ENCODE measurements at places on chromosomes 2 and 18.
A peak's percentile ranks its signal among the peaks of the same experiment; 100 is the strongest.

DNA sequence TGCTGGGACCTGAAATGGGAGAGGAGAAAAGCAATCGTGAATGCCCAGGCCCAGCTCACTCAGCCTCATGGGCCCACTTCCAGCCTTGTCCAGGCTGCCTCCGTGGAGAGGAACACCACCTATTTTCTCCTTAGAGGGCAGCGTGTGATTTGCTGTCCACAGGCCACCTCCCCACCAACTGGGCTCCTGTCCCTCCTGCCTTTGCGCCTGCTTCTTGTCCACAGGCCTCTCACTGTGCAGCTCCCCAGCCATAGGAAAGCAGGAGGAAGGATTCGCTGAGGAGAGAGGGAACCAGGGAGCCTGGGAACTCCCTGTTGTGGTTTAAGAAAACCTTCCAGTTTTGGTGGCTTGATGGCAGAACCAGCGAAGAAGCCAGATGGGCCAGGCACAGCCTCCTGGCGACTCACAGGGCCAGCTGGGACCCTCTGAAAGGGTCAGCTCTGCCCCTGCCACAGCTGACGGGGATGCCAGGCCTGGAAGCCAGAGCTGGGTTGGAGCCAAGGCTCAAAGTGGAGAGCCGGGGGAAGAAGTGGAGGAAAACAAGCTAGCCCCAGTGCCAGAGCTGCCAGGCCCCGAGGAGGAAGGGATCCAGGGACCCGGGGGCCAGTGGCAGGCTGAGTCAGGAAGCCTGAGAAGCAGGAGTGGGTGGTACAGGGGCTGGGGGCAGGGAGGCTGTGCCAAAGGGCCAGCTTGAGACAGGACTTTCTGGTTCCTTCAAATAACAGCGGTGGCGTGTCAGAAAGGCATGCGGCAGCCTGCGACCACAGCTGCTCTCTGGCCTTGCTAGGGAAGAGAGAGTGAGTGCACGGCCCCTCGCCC, 9.9 kb downstream of the TMBIM1 start:
- peak; percentile 75 for DNase-seq

DNA sequence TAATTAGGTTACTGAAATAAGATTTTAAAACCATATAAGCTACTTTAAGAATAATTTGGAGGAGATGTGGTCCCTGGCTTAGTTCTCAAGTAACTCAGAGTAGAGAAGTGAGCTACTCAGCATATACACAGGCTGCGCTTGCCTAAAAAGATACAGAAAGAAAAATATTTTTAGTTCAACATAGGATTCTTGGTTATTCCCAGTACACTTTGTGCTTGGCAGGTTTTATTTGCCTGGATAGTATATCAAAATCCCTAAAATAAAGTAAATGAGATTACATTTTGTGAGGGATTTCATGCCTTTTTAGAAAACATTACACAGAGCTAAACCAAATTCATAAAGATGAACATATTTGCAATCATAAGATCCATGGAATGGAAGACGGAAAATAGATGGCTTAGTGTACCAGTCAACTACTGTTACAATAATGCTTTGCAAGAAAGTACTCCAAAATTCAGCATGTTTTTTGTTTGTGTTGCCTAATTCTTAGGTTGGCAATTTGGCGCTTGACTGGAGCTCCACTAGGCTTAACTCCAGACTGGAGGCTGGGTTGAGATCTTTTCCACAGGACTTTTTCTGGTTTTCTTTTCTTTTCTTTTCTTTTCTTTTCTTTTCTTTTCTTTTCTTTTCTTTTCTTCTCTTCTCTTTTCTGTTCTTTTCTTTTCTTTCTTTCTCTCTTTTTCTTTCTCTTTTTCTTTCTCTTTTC, 600.5 kb upstream of the SYT4 start:
- no peak for DNase-seq

- DNase-seq, result no peak
These were observed 484.5 kb upstream of the ZNF804A start for GRCh38 chr2:184113696-184114403.

GRCh38 chr2:112321375-112322320, 46.3 kb downstream of the ZC3H6 start:
- DNase-seq, result no peak

GRCh38 chr2:234566622-234567021, 69.7 kb upstream of the ARL4C start:
- DNase-seq, result no peak

DNA sequence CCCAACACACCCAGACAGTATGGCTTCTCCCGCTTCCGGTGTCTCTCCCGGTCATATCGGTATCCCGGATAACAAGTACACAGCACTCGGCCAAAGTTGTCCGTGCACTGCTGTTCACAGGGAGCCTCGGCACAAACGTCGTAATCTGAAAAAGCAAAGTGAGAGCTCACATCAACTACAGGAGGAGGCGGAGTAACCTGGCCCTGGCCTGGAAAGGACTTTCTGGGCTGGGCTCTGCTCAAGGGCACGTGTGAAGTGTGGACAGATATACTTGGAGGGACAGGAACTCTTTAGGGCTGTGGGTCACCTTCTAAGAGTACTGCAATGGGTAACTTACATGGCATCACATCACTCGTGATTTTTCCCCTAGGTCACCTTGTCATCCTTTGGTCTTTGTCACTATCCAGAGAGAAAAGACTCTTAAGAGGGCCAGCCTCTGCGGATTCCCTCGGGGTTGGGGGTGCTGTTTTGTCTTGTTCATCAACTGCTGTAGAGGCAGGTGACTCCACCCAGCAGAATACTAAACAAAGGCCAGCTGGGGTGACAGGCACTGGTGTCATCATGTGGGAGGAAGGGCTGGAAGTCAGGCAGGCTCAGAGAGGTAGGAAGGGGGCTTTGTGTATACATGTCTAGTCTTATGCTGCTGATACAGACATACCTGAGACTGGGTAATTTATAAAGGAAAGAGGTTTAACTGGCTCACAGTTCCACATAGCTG, 110.6 kb upstream of the LMAN1 start:
- no peak for DNase-seq

DNA sequence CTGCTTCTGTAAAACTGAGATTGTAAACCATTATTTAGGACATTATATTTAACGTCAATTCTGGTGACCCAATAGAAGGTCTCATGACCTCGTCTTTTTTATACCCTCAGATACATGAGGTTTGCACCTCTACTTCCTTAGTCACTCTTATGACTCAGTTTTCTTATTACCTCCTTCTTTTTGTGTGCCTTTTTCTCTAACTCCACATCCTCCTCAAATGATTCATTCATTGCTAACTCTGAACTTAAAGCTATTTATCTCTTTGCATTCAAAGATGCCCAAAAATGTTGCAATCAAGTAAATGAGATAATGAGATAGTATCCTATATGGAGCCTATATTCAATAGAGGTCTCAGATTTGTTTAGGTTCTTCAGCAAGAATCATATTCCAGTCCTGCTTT, 121.0 kb upstream of the KYNU start:
- no peak for DNase-seq

DNA sequence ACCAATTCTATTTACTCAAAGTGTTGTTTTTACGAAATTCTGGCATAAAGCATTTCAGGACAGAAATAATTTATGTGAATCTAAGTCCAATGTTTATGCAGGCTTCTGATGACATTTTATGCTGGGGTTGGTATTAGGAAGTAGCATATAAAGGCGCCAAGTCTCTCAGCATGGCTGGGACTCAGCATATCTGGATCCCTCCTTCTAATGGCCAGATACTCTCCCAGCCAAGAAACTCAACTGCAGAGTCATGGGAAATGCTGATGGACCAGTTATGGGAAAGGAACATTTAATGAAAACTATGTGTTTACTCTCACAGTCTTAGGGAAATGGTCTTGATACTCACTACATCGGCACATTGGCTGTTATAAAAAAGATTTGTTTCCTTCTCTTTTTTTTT, 392.2 kb downstream of the ARHGAP15 start:
- DNase-seq, result no peak

- peak; percentile 15 for DNase-seq
These were observed 44.2 kb downstream of the WDPCP start for GRCh38 chr2:63544017-63544627.
